Naive thymus-derived CD8-positive, alpha-beta T cell (primary cell): ENCODE measurements at places on chromosomes 3 and 15. TPM values are rescaled to one million over a fixed set of nuclear protein-coding genes. Genes with fewer than 3 reads are reported as not detected.

DNA sequence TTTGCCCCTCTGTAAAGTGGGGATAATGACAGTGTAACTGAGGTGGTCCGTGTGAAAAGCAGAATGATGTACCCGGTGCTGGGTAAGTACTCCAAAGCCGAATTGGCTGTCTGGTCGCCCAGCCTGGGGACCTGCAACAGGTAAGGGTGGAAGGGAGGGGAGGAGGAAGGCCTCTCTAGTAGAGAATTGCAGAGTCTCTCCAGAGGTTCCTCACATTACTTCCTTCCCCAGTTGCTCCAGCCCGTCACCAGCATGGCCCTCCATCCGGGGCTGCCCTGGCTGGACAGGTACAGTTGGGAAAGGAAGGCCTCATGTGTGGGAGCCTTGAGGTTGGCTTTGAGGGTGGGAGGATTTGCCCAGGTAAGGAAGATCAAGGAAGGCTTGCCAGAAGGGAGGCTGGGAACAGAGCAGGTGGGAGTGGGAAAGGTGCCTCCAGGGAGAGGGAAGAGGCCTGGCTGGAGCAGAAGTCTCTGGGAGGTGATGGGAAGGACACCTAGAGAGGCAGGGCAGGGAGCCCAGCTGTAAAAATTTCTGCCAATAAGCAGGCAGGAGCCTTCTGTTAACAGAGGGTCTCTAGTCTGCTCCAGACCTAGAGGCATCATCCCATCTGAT is 1.7 kb upstream of the PSTPIP1 start:
- H3K4me3 ChIP-seq, result peak overlapping the region; percentile 77
- no peaks in the 10 kb centered on the region for H3K36me3 ChIP-seq
- no peaks in the 10 kb centered on the region for H3K27me3 ChIP-seq
- H3K27ac ChIP-seq, result peak overlapping the region; percentile 98
- DNase-seq, result no peak

GRCh38 chr3:67006460-67006859 is 8.4 kb downstream of the KBTBD8 start:
- H3K4me1 ChIP-seq, result peaks cover 14% of the 10 kb centered on the region
- peaks cover 10% of the 10 kb centered on the region for H3K36me3 ChIP-seq
- no peak overlapping the region for H3K4me3 ChIP-seq
- no peak overlapping the region for H3K27ac ChIP-seq
- H3K27me3 ChIP-seq, result no peaks in the 10 kb centered on the region

- peak overlapping the region; percentile 27 for H3K27ac ChIP-seq
- H3K4me3 ChIP-seq, result peak overlapping the region; percentile 92
- H3K36me3 ChIP-seq, result no peaks in the 10 kb centered on the region
- H3K4me1 ChIP-seq, result peaks cover 45% of the 10 kb centered on the region
- peaks cover 3% of the 10 kb centered on the region for H3K27me3 ChIP-seq
Observed at GRCh38 chr15:51751697-51752683, 593 bp downstream of the TMOD2 start.

GRCh38 chr15:41775651-41776050 is 1.4 kb downstream of the MAPKBP1 start:
- no peak overlapping the region for H3K27ac ChIP-seq
- no peaks in the 10 kb centered on the region for H3K27me3 ChIP-seq
- peaks cover 12% of the 10 kb centered on the region for H3K36me3 ChIP-seq
- no peak for DNase-seq

DNA sequence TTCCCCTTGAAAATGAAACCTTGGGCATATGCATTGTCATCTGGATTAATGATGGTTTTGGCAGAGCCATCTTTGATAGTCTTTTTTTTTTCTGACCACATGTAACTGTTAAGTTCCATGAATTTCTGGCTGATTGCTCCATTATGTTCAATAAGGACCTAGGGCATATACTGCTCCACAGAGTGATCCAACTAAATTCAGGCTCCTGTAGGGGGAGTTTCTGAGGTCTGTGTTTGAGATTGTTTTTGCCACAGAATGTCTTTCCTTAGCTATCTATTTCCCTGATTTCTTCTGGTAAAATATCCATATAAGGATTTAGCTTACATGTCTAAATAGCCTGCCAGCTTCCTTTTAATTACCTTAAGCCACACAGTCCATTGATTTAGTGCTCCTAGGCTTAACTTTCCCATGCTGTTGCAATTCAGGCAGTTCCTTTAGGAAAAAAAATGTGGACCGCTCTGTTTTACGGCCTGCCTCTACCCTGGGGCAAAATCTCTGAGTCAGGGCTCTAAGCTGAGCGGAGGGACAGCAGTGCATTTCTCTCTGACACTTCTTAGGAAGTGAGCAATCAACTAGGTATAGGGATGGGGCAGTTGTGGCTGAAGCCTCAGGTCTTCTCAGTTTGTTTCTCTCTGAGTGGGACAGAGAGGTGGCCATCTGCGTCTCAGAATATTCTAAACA is 796.2 kb downstream of the NR2F2 start:
- H3K27ac ChIP-seq, result no peak overlapping the region
- no peak for DNase-seq
- no peaks in the 10 kb centered on the region for H3K4me1 ChIP-seq
- H3K27me3 ChIP-seq, result no peaks in the 10 kb centered on the region
- H3K4me3 ChIP-seq, result no peak overlapping the region

Gene PLIN1
- total RNA-seq, result 0.96 TPM

DNA sequence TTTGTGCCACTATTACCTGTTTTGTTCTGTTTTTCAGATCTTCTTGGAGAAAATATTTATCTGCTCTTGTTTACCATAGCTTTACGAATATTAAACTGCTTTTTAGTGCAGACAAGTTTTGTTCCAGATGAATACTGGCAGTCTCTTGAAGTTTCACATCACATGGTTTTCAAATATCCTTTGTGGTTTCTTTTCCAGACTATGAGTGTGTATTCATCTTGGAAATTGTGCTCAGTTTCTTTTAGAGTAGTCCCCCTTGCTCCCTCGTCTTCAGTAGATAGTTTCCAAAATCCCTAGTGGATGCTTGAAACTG is 1.2 kb downstream of the PIGB start:
- H3K4me3 ChIP-seq, result peak overlapping the region; percentile 98
- H3K27ac ChIP-seq, result peak overlapping the region; percentile 58

DNA sequence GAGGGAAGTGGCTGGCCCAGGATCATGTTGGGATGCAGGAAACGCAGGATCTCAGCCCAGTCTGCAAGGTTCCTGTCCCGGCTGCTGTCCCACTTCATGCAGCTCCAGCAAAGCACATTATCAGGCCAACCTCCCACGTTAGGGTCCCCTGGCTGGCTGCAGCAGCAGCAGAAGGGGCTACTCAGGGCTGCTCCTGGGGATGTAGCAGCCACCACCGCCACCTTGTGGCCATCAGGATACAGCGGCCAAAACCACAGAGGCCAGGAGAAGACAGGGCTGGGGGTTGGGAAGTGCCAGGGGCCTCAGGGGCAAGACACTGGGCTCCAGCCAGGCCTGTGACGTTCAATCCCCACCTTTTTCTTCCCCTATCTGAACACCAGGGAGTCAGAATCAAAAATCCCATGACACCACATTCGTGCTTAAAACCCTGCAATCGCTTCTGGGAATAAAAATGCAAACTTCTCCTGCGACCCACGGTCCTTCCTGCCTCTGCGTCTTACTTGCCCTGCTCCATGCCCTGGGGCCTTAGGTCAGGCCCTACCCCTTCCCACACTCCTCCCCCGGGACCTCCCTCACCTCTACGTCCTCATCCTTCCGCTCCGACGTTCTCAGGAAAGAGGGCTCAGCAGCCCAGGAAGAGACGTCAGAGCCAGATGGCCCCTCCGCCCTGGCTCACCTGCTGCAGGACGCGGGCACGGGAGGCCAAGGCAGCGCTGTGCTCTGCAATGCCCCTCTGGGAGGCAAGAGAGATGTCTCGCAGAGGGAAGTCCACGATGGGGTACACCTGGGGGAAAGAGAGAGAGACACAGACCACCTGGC is 21.5 kb downstream of the SSUH2 start:
- no peaks in the 10 kb centered on the region for H3K36me3 ChIP-seq
- DNase-seq, result no peak
- peaks cover 3% of the 10 kb centered on the region for H3K4me1 ChIP-seq
- peaks cover 19% of the 10 kb centered on the region for H3K27me3 ChIP-seq
- H3K27ac ChIP-seq, result no peak overlapping the region

Gene CNTN4
- not detected for total RNA-seq

DNA sequence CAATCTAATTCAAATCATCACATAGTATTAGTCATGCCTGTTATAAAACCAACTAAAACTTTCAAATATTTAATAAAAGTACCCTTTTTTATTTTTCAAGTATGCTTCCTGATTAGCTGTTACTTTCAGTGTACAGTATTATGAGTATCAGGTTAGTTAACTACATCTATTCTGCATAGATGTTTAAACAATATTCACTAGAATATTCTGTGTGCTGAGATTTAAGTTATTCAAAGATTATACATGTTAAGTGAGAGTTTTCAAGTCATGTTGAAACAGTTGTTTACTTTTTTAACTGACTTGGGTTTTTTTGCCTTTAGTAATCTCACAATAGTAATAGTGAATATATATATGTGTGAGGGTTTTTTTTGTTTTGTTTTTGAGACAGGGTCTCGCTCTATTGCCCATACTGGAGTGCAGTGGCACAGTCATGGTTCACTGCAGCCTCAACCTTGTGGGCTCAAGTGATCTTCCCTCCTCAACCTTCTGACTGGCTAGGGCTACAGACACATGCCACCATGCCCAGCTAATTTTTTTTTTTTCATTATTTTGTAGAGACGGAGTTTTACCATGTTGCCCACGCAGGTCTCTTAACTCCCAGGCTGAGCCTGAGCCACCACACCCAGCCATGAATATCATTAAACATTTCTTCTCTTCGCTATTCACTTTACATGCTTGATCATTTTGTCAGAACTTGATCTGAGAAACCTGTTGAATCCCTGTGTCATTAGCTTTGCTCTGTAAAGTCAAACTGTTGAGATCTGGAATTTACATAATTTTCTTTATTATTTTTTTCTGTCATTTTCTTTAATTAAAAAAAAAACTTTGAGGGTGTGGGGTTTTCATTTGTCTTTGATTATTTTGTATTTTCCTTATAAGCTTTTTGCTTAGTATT is 286.2 kb upstream of the UBE2E1 start:
- no peak overlapping the region for H3K27ac ChIP-seq
- DNase-seq, result no peak
- no peak overlapping the region for H3K4me3 ChIP-seq
- H3K36me3 ChIP-seq, result peaks cover 5% of the 10 kb centered on the region

DNA sequence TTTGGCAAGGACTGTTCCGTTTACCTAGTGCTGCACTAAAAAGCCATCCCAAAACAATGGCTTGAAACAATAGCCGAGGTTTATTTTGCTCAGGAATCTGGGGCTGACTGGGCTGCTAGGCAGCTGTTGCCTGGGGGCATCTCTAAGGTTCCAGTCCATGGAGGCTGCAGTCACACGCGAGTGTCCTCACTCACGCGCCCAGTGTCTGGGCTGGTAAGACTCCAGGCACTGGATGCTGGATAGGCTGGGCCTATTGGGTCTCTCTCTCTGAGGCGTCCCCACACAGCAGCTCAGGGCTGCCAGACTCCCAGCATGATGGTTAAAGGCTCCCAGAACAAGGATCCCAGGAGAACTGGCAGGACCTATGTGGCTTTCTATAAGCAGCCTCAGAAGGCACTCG is 34.2 kb downstream of the ALS2CL start:
- no peak for DNase-seq
- no peak overlapping the region for H3K27ac ChIP-seq
- H3K36me3 ChIP-seq, result no peaks in the 10 kb centered on the region
- H3K4me3 ChIP-seq, result no peak overlapping the region
- H3K4me1 ChIP-seq, result no peaks in the 10 kb centered on the region
